ENCODE measurements at places on chromosomes 2 and 18. TPM values are rescaled to one million over a fixed set of nuclear protein-coding genes. Genes with fewer than 3 reads are reported as not detected.

- DNase-seq: peak; percentile 45
Measured at GRCh38 chr2:43444989-43445645, 150.7 kb downstream of the THADA start.

DNA sequence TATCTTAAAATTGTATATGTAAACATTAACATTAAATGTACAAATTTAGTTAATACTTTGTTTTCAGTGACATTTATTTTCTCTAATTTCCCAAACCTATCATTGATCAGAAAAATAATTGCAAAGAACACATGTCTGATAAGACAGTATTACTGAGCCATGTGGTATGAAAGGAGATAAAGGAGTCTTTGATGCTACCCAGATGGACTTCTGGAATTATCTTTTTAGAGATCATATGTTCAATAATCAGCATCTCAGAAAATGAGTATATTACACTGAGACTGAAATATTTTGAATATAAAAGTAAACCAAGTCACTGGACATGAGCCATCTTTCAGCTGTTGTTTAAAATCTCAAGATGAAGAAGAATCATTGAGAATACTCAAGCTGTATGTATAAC lies 153.3 kb downstream of the PHLPP1 start:
- DNase-seq: no peak

- DNase-seq: no peak
Measured at GRCh38 chr2:224958873-224959272, 83.4 kb downstream of the DOCK10 start.

GRCh38 chr18:63892566-63892965 lies 5.1 kb downstream of the SERPINB2 start:
- no peak for DNase-seq

GRCh38 chr2:54638103-54638502 lies 85.4 kb upstream of the EML6 start:
- DNase-seq: no peak

- no peak for DNase-seq
Measured at GRCh38 chr2:40028792-40029488, 249.9 kb upstream of the THUMPD2 start.

DNA sequence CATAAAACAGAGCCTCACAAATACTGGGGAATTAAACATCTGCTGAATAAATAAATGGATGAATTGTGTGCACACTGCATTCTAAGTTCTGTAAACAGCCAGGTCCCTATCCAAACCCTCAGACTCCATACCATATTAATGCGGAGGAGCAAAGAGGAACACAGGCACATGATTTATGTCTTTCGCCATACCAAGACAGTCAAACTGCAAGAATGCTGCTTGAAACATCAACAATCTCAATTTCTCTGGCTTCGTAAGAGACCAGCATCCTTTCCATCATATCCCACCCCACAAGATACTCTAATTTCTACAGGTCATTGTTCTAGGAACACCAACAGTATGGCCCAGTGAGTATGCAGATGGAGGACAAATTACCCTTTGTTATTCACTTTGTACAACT lies 15.0 kb downstream of the KANSL3 start:
- no peak for DNase-seq

GRCh38 chr2:33059471-33060156 lies 112.9 kb downstream of the LTBP1 start:
- DNase-seq: no peak

GRCh38 chr2:199405241-199405640 lies 52.5 kb downstream of the SATB2 start:
- DNase-seq: peak; percentile 24

DNA sequence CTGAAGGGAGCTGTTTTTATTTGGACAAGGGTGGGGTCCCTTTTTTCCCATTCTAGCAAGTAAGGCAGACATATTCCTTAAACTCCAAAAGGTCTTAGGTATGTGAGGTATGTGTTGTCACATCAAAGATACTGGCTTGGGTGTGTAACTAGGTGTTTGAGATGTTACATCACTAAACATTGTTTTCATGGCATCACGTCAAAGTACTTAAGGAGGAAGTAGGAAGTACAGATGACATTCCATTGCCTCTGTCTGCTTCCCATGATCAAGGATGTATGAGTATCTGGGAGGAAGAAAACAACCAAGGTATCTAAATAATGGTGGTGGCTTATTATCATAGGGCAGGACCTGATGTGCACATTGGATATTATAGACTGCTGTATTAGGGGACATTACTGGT lies 39.3 kb downstream of the CD302 start:
- DNase-seq: peak; percentile 30

DNA sequence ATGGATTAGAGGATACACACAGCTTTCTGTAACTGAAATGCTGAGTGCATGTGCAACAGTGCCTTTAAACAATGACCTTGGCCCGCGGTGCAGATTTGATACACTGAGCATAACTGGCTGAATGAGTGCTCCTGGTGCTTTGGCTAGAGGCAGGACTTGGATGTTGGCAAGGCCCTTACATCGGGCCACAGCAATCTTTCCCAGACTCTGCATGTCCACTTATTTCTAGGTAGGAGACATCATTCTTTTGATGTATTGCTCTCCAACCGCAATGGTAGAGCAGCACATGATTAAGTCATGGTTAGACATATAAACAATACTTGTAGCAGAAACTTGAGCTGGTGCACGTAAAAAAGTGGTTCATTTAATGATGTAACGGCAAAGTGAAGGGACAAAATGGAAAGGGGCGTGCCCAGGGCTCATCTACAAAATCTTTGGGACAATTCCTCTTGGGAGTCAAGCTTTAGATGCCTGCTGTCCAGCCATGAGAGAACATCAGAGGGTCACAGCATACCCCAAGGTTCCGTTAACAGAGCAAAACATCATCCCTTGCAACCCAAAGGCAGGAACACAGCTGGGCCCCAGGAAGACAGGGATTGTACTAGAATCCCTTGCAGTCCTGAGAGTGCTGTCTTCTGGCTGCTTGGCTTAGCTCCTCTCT lies 43.4 kb downstream of the RAB31 start:
- DNase-seq: no peak

DNA sequence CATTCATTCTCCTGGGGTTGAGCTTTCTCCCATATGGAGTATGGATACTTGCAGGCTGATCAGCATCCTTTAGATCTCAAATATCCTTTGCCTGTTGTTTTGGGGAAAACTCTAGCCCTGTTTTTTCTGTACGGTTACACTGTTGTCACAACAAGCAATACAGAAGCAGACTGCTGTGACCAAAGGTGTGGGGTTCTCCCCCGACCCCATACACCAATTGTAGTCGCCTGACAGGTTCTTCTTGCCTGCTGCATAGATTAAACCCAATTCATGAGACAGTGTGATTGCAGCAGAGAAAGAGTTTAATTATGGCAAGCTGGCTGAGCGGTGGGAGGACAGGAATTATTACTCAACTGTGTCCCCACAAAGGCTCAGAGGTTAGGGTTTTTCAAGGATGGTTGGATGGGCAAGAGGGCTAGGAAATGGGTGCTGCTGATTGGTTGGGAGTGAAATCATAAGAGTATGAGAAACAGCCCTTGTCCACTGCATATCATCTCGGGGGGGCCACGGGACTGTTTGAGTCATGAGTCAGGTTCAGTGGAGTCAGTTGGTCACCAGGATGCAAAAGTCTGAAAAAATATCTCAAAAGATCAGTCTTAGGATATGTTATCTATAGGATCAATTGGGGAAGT lies 40.6 kb downstream of the ITGB1BP1 start:
- DNase-seq: peak; percentile 26

DNA sequence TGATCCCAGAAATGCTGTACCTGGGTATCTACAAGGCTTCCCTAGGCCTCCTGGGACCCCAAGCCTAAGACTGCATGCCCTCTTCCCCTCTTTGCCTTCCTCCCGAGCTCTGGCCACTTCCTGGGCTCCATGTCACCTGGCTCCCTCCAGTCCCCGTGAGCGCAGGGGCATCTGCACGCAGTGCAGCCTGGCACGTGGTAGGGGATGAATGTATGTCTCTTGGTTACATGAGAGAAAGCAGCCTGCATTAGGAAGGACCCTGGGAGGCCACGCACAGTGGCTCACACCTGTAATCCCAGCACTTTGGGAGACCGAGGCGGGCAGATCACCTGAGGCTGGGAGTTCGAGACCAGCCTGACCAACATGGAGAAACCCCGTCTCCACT lies 15.8 kb downstream of the PASK start:
- DNase-seq: no peak

DNA sequence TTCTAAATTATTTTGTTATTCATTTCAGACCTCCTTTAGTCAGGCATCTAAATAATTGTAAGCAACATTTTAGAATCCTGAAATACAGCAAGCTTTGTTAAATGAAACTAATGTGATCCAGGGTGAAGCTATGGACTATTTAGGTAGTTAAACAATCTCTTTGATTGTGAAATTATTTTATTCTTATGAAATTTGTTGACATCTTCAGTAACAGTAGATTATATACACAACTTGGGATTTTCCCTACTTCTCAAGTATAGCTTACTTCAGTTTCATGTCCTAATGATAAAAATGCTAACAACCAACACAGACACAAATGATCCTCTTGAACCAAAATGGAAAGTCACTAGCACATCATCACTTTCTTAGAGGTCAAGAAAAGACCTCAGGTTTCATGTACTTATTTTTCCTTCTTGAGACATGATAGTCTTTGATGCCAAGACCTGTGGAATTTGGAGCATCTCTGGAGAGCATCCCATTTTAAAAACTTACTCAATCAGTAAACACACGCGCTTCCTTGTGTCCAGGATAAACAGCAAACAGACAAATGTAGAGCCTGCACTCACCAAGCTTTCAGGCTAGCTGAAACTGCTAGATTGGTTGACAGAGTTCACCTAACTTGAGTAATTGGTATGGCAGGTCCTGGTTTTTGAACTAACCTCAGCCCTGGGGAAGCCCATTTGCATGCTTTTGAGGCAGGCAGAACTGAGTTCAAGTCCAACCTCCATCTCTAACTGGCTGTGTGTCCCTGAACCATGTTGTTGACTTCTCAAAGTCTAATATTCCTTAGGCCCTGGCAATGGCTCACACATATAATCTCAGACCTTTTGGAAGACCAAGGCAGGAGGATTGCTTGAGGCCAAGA lies 47.8 kb downstream of the KCTD18 start:
- no peak for DNase-seq

DNA sequence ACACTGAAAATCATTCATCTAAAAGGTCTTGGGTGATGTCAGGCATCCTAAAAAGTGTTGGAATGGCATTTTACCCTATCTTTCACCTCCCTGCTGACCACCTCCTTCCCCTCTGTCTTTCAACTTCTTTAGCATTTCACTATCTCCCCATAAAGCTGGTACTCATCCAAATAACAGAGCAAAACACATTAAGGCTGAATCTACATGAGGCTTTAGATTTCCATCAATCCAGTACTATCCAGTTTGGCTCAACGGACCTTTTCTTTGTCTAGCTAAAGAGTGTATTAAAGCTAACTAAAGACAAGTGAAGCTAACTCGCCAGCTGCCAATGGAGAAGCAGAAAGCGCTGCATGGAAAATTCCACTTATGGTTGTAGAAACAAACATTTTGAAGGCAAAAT lies 122.5 kb upstream of the NCKAP5 start:
- no peak for DNase-seq

DNA sequence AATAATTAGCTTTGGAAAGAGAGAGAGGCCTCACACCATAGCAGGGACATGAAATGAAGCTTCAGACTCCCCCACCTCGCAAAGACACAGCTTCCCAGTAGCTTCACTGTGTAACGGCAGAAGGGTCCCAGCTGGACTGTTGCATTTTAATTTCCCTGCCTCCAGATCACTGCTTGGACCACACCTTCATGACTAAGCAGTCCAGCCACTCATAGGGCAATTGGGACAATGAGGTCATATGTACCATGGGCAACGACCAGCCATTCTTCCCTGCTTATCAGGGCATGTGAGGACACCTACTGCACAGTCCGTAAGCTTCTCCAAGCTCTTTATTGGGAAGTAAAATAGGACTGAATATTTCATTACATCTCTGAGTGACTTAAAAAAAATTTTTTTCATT lies 183.0 kb downstream of the MREG start:
- DNase-seq: peak; percentile 86

Gene UGT1A3
- not detected for total RNA-seq

Gene GPR17
- not detected for total RNA-seq

Gene C2orf80
- total RNA-seq: not detected

Gene ZNF804A
- 1.1 TPM for total RNA-seq

Data from M059J (cell line).